Epithelial cell of proximal tubule (primary cell): ENCODE measurements at places on chromosomes 2 and 18.

DNA sequence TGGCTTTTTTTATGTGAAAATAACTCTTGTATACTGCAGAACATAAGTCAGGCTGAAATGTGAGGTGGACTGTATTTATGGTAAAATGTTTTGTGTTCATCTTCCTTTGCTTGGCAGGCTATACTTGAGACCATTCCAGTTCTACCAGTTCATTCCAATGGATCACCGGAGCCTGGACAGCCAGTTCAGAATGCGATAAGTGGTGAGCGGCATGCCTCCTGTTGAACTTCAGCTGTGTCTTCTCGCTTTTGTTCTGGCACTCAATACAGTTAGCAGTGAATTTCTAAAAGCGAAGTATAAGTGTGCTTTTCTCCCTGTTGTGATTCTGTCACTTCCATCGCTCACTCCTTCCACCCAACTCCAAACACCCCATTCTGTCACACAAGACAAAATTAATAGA lies 138.5 kb downstream of the ARHGAP28 start:
- no peak for DNase-seq

GRCh38 chr2:70069049-70069448 lies 18.2 kb upstream of the PCBP1 start:
- no peak for DNase-seq

DNA sequence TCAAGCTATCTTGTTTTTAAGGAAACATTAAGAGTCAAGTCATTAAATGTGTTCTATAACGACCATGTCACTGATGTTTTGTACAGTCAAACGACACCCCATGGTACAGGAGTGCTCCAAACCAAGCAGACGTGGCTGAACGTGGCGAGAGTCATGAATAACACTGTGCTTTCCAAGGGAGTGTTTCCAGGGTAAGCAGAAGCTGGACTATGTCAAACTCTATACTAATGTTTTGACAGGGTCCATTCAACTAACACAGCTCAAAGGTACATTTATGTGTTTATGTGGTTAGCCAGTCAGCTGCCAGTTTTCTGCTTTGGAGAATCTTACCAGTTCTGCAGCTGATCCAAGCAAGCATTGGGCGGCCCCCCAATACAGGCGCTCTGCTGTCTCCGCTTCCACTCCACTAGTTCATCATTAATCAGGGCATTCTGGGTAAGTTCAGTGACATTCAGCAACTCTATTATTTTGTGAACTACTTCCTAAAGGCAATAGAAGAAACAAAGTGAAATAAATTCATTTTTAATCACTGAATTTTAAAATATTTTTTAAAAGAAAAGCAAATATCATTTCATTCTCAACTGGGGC lies 16.4 kb downstream of the STAT1 start:
- no peak for DNase-seq

DNA sequence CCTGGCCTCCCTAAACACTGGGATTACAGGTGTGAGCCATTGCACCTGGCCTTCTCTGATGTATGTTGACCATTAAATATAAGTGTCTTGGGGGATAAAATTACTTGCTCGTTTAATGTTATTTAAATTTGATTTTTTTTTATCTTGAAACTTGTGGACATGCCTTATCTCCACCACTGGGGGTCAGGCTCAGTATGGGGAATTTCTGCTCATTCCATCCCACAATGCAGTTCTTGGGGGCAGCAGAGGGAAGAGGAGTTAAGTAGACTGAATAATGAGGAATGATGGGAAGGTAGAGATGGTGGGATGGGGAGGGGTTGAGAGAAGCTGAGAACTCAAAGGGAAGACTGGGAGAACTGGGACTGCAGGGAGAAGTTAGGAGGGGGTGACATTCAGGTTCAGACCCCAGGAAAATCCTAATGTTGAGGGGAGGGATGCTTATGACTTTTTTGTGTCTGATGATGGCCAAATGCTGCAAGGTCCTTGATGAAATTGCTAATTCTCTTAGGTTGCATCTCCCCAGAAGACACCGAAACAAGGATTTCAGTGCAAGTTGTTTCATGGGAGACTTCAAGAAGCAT lies 174.2 kb downstream of the MIB1 start:
- no peak for DNase-seq

GRCh38 chr2:231367178-231367577 lies 28.3 kb upstream of the B3GNT7 start:
- no peak for DNase-seq

DNA sequence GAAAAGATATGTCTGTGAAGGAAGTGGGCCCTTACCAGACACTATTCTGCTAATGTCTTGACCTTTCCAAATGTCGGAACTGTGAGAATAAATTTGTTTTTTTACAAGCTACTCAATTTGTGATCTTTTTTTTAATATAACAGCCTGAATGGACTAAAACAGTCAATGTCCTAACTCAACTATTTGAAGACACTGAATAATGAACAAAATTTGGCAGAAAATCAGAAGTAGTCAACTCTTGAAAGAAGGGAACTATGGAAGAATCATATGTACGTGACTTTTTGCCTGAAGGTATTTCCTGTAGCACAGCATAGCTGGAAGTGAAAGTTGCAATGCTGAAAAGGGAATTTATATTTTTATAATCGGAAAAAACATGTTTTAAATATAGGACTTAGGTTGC lies 351.8 kb upstream of the TFPI start:
- DNase-seq = no peak

DNA sequence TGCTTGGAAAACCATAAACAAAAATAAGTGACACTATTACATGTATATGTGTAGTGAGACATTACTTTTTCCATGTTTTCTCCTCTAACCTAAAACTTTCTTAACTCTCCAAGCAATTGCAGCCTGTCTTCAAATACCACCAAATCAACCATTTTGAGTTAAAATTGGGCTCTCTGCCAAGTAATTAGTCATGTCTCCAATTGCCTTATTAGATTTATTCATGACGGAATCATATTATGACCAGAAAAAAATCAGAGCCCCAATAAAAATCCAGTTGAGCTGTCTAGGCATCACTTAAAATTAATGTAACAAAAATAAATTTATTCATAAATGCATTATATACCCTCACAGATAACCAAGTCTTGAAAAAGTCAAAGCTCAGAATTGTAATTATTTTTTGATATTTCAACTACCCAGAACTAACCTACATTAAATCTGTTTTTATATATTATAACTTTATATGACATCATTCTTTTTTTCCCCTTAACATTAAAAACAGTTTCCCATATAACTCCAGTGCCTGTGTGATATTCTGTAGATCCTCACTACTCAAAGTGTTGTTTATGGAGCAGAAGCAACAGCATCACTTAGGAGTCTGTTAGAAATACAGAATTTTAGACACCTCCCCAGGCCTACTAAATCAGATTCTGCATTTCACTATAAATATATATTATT lies 157.0 kb downstream of the ERBB4 start:
- DNase-seq = no peak
